ENCODE measurements at places on chromosomes 3 and 15.
A peak's percentile ranks its signal among the peaks of the same experiment; 100 is the strongest.

DNA sequence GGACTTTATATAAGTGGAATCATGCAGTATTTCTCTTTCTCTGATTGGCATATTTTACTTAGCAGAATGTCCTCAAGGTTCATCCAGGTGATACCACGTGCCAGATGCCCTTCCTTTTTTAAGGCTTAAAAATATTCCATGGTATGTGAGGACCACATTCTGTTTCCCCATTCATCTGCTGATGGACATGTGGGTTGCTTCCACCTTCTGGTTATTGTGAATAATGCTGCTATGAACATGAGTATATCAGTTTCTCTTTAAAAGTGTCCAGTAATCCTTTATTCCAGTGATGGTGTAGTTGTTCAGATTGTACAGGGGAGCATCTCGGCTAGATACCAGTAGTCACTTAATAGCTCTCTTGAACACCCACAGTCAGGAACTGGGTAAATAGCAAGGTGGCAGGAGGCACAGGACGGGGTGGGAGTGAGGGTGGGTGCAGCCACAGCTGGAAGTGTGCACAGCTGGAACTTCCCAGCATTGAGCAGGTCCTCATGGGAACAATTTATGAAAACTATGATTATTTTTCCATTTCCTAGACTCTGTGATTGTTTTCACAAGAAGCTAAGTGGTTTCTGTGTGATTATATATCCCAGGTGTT lies 50.3 kb upstream of the ATG7 start:
- no peak for DNase-seq

DNA sequence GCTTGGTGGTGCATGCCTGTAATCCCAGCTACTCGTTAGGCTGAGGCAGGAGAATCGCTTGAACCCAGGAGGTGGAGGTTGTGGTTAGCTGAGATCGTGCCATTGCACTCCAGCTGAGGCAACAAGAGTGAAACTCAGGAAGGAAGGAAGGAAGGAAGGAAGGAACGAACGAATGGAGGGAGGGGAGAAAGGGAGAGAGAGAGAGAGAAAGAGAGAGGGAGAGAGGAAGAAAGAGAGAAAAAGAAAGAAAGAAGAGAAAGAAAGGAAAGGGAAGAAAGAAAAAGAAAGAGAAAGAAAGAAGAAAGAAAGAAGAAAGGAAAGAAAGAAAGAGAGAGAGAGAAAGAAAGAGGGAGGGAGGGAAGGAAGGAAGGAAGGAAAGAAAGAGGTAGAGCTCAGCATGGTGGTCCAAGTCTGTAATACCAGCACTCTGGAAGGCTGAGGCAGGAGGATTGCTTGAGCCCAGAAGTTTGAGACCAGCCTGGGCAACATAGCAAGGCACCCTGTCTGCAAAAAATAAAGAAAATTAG lies 81.9 kb downstream of the P2RY1 start:
- DNase-seq = no peak

- no peak for DNase-seq
These were observed 655 bp upstream of the RAB11A start for GRCh38 chr15:65868546-65869125.

DNA sequence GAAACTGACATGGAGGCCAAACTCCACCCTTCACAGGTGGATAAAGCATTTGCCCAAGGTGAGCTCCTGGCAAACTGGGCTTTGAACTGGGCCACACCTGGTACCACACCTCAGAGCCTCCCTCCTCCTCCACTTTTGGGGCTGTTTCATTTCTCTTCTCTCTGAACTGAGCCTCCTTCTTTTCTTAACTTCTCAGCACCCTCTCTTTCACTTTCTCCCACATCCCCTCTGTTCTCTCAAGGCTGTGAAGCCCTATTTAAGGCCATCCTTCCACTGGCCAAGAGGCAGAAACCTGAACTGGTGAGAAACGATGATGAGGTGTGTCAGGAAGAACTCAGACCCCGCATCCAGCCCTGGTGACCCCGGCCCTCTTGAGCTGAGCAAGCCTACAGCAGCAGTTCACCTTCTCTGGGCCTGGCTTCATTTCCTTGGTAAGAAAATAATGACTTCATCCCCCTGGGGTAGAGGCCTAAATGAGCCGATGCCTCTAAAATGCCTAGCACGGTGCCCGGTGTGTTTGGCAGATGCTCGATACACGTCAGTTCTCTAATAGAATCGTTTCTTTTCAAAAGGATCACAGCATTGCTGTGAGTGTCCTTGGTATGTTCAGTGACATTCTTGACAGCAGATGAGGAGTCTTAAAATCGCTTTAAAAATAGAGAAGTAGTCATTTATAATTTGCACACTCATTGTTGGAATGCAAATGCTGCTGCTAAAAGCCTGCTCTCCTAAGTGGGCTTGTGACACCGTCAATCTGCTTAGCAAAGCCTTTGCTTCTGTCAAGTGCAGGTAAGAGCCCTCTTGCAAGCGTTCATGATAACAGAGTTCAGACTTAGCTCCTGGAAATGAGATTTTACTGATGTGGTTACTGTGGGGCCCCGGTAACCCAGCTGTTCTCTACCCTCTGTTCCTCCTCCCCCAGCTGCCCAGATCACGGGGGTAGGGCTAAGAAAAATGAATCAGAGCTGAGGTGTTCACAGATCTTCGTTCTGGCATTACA lies 97.7 kb upstream of the ATP2B2 start:
- DNase-seq = no peak

- no peak for DNase-seq
These were observed 272.8 kb upstream of the RORA start for GRCh38 chr15:61501815-61502389.

GRCh38 chr15:83158393-83158792 lies 49.2 kb downstream of the HDGFL3 start:
- peak; percentile 33 for DNase-seq

DNA sequence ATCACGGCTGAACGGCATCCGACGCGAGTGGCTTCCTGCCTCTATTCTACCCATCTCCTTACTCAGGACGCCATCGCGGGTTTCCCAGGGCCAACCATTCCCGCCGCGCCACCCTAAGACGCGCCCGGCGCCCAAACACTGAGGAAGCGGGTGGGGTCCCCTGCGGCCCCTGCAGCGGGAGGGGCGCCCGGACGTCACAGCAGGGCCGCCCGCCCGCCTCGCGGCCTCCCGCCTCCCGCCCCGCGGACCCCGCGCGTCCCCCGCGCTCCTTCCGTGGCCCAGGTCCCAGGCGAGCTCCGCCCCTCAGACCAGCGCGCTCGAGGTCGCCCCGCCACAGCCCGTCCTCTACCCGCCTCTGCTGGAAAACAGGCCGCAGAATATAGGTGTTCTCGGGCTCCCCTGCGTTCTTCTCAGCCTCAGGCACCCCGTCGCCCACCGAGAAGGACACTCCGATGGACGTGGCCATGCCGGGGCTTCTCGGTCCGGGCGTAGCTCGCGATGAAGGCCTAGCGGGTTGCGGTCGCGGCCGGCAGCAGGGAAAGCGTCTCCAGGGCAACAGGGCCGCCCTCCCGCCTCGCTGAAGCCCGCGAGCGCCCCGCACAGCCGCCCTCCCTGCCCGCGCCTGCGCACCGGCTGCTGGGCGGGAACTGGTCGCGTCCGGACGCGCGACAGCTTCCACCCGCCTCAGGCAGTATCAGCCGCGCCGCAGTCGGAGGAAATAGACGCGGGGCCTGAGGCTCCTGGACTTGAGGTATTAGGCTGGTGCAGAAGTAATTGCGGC lies at the start of gene DYNLT2B:
TSS of gene DYNLT2B (minus strand) at position 554 of the 781 bp plus-strand sequence. CDS start at position 466, 88 bp downstream.
- peak; percentile 54 for DNase-seq

DNA sequence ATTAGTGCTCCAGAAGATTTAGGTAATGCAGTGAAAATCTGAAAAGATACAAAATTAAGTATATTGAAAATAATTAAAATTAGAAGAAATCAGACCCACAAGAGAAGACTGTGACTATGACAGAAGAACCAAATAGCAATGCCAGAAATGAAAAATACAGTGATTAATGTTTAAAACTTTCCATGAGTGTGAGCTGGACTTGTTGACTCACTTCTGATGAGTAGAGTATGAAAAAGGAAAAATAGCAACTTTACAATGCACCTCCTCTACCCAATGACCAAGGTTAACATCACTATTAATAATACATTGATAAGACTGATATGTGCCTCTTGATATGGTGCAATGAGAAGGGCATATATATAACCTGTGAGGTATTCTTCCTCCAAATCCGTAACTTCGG lies 39.3 kb upstream of the SLC22A13 start:
- no peak for DNase-seq

DNA sequence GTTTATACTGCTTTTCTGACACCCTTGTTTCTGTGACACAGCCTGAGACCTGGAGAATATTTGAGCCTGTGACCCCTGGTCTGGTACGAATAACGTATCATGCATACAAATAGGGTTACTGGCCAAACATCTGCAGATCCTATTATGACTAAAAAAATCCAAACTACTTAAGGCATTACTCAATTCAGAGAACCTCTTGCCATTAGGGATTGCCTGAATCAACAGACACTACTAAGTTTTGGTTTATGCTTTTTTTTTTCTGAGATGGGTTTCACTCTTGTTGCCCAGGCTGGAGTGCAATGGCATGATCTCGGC lies 35.4 kb downstream of the OSBPL10 start:
- no peak for DNase-seq

DNA sequence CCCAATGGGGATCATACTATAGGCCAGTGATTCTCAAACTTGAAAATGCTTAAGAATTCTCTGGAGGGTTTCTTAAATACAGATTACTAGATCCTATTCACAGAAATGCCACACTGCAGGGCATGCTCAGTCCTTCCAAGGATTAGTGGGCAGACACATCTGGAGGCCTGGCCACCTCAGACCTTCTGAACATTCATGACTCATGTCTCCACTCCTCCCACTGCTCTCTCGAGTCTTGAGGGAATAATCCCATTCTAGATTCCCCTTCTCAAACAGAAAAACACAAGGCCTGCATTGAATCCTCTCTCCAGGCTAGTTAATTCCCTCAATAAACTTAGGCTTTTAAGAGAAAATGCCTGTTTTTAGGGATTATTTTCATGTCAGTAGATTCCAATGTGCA lies 22.1 kb downstream of the ZNF621 start:
- DNase-seq = no peak

DNA sequence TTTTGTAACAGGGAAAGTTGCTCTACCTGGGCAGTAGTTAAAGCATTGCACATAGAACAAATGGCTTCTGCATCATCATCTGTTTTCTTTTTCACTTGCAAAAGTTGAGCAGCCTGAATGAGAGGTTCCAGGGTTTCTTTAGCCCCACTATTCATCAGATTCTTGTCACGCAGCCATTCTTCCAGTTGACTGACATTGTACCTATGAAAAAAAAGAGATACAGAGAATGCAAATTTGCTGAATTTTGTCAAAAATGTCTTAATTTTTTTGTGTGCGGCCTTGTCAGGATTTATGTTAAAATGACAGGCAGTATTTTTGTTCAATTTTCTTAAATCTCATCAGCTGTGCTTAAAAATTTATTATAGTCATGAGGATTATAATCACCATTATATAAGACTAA lies 21.4 kb upstream of the MYO5C start:
- no peak for DNase-seq

DNA sequence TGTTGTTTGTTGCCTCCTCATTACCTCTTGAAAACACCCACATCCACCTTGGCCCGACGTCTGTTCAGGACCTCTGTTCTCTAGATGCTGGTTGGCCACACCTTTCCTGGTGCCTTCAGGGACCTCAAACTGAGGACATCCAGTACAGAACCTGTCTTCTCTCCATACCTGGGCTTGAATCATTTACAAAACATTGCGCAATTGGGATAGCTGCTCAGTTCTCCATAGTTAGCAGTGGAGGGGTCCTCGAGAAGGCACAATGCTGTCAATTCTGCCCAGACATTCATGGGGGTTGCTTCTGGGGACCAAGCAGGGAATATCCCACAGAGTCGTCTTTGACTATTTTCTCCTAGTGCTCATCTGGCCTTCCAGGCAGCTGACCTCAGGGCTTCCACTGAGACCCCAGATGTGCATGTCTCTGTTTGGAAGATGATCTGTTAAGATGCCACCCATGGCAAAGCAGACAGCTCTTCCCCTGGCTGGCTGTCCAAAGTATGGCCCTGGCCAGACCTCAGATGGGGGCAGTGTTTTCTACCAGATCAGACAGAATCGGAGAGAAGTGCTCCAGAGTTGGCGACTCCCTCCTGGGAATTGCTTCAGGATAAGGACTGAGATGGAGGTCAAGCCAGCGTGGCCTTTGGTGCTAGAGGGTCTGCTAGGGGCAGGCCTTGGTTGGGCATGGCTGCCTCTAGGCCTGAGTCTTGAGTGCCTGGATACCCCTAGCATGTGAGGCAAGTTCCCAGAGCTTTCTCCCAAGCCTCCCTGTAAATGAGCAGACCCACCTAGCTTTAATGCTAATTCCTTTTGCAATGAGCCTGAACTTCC lies 46.1 kb downstream of the CHCHD6 start:
- no peak for DNase-seq

Data from epithelial cell of prostate (primary cell).